T-helper 1 cell treated with Interleukin-12 subunit alpha and Interleukin-12 subunit beta and Interleukin-4 antibody, amounts not matched to agents 30 ng/mL and 1 ng/mL, for 36 hours (primary cell): ENCODE measurements at places on chromosomes 16 and 17. TPM values are rescaled to one million over a fixed set of nuclear protein-coding genes. Genes with fewer than 3 reads are reported as not detected.

The ZC3H7A gene
- 89.4 and 89.8 TPM in 2 replicates for total RNA-seq

The C1QTNF8 gene
- total RNA-seq: not detected in 2 replicates

The HAP1 gene
- 0.05 TPM in 2 replicates for total RNA-seq

The CNGB1 gene
- not detected in 2 replicates for total RNA-seq

The TANGO6 gene
- total RNA-seq: 22.0 and 24.7 TPM in 2 replicates

The LLGL1 gene
- total RNA-seq: 20.0 and 21.9 TPM in 2 replicates

The NPIPA3 gene
- 1.8 and 4.0 TPM in 2 replicates for total RNA-seq

The BMERB1 gene
- 5.9 and 6.9 TPM in 2 replicates for total RNA-seq

The RND2 gene
- total RNA-seq: not detected in 2 replicates

The RAB26 gene
- total RNA-seq: 0.44 TPM in 1 of 2 replicates, not detected in the other

The IGSF6 gene
- 0.12 and 0.15 TPM in 2 replicates for total RNA-seq
